Fibroblast of lung (primary cell): ENCODE measurements at places on chromosomes 7 and 10.

DNA sequence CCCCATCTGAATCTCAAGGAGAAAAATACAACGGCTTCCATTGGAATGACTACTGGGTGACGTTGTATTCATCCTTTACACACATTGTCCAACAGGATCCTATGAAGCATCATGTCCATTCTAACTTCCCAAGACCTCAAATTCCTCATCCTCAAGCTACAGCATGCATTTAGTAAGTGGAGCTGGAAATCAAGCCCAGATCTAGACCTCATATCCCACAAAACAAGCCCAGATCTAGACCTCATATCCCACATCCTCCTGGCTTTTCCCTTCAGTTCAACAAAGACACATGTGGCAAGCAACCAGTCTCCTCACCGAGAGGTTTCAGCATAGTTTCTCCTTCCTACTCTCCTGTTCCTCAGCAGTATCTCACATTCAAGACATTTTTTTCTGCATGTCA lies 12.2 kb downstream of the IGF2BP3 start:
- no peak for DNase-seq

- no peak for DNase-seq
Measured at GRCh38 chr7:92761391-92762097, 74.8 kb downstream of the CDK6 start.

DNA sequence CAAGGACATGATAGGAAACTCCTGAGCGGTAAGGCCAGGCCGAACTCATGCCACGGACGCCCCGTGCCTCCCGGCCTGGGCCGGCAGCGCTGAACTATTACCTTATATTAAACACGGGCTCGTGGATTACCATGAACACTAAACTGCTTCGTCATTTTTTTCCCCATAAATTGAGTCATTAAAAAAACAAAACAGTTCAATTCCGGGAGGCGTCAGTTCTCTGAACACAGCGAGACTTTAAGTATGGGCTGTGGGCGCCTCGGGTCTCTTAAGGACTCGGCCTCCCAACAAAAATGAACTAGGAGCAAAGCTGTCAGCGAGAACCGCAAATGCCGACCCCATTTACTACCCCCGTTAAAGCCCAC lies 519 bp downstream of the PITRM1 start:
- peak; percentile 76 for DNase-seq

DNA sequence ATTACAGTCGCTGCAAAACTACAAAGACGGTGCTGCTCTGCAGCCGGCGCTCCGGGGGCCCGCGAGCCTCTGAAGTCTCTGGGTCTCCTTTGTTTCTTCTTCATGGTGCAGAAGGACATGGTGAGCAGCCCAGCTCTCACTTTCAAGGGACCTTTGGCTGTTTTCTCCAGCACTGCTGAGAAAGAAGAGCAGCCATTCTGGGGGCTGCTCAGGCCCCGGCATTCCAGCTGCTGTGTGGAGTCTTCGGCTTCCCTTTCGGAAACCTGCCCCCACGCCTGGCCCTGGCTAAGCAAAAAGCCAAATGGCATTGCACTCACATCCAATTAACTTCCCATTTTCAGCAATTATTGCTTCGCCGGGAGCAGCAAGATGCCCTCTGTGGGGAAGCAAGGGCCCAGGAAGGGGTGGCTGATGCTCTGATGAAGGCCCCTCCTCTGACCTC lies 555.7 kb downstream of the PTPRN2 start:
- DNase-seq = no peak

DNA sequence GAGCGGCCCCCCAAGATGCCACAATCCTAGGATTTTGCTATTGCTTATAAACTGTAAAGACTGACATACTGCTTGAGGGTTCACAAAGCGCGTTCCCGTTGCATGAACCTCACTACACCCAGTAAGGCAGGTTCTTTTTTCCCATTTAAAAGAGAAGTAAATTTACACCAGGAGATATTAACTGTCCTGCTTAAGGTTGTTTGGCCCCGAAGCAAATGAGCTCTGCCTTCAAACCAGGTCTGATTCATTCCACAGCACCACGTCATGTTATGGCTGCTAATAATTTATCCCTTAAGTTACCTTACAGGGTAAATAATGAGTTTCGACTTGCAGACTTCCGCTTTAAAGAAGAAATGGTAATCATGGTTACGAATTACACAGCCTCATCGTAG lies 559 bp upstream of the FKBP14 start:
- DNase-seq = peak; percentile 76

DNA sequence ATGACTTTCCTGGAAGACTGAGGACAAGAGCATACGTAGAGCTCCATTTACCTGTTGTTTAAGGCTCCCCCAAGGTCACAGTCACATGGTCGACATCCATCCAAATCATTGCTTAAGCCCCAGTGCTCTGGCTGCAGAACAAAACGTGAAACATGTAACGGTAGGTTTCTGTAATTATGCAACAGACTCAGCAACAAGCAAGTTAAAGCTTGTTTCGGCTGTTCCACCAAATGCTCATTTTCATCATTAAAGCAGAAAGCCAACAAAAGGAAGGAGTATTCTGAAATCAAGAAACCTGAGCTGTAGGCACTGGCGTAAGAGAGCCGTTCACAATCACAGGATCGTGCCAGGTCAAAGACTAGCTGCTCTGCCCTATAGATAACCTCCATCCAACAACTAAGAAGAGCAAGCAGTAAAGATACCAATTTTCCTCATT lies 30.0 kb downstream of the LAMB1 start:
- DNase-seq = peak; percentile 51

GRCh38 chr7:35718047-35718446 lies 23.1 kb upstream of the HERPUD2 start:
- no peak for DNase-seq

DNA sequence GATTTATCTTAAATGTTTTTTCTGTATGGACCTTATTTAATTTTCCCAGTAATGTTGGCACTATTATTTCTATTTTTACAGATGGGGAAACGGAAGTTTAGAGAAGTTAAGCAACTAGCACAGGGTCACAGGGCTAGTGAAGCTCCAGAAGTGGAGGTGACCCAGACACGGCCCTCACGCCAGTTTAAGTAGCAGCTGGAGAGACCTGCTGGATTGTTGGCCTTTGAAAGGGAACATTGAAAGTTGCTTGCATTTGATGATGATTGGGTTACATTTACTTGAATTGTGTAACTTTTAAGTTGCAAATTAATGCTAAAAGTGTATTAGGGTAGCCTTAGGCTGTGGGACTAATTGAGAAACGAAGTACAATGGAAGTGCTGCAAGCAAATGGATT lies 25.6 kb downstream of the CDK14 start:
- no peak for DNase-seq

GRCh38 chr7:33539198-33539597 lies 366.1 kb upstream of the BMPER start:
- no peak for DNase-seq

GRCh38 chr10:11381023-11381422 lies 230.4 kb downstream of the USP6NL start:
- DNase-seq = no peak

DNA sequence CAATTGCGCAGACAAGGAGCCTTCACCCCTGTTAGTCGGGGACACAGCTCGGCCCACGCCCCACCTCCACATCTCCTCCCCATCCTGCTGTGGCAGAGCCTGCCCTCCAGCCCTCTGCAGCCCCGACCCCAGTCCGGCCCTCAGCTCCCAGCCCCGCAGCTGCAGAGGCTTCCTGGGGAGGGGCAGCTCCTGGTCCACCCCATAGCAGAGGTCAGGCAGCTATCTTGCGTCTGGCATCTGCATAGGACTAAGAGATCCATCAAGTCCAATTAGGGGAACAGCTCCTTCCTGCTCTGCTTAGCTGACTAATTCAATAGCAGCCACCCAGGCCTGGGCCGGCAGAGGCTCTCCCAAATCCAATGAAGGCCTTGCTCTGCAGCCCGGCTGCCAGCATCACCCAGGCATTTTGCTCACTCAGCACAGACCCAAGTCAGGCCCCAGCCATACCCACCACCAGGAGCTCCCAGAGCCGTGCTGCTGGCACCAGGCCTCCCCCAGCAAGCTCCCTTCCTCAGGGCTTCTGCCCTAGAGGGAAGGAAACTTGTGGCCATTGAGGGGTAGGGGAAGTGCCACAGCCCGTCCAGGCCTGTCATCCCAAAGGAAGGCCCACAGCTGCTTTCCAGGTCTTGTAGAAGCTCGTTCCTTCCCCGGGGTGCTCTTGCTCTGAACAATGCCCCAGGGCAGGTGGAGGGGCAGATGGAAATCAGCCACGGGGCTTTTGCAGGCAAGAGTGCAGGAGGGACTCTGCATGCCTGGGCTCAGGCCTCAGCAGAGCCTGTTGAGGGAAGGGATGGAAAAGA lies 106.2 kb upstream of the RET start:
- no peak for DNase-seq

GRCh38 chr10:14782691-14783363 lies 8.1 kb upstream of the FAM107B start:
- peak; percentile 2 for DNase-seq

GRCh38 chr10:59387951-59388670 lies 25.8 kb upstream of the FAM13C start:
- DNase-seq = peak; percentile 96

DNA sequence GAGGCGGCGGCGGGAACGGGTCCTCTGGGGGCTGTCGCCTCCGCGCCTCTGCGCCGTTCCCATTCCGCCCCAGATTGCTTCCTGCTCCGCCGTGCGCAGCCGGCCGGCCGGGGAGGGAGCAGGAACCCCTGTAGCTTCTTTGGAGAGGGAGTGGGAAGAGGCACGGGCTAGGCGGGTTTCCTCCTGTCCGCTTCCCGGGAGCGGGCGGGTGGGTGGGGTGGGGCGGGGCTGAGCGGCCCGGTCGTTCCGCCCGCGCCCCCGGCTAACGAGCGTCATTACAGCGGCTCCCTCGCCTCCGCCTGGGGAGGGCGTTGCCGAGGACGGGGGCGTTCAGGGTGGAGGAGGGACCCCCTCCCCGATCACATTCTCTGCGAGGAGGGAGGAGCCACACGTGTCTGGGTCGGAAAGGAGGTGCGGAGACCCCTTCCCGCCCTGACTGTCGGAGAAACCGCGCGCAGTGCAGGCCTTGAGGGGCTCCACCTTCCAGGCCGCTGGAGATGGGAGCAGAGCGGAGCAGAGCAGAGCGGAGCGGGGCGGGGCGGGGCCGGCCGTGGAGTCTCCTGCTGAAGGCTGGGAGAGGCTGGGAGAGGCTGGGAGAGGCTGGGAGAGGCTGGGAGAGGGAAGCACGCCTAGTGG lies 39.7 kb downstream of the AGAP3 start:
- DNase-seq = peak; percentile 15

DNA sequence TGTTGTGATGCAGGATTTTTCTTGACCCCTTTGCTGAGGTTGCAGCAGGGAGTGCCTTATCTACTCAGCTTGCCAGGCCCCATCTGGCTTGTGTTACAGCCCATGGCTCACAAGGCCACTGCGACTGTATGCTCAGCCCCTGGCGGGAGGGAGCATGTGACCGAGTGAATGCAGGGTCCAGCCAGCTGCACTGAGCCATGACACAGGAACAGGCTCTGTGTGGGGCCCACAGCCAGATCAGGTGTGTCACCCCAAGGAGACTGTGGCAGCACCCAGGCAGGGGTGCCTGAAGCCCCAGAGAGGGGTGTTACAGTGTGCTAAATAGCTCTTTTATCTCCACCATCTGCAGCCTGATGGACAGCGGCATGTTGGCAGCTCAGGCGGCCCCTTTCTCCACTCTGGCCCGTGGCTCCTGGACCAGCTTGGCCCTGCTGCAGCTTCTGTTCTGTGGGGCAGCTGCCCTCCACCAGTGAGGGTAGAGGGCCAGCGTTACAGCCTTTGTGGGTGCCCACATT lies 2.6 kb upstream of the PCBD1 start:
- DNase-seq = no peak

DNA sequence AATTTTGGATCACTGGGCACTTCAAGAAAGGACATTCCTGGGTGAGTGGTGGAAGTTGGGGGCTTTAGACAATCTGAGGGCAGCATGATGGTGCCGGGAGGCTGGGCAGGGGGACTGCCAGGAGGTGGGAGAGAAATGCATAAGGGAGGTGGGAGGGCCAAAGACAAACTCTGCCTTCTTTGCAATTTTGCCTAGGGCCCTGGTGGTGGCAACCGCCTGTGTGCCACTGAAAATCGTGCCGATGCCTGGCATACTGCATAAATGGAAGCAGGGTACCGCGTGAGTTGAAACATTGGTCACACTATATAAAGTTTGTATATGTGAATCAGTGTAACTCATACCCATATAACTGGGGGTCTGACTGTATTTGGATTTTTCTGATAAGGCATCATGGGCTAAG lies 3.3 kb downstream of the LUC7L2 start:
- no peak for DNase-seq

- no peak for DNase-seq
Measured at GRCh38 chr10:33321516-33321915, 13.0 kb downstream of the NRP1 start.

- DNase-seq = peak; percentile 90
Measured at GRCh38 chr10:126459878-126460481, 71.7 kb upstream of the ADAM12 start.

- no peak for DNase-seq
Measured at GRCh38 chr7:121985476-121986030, 112.6 kb downstream of the PTPRZ1 start.

DNA sequence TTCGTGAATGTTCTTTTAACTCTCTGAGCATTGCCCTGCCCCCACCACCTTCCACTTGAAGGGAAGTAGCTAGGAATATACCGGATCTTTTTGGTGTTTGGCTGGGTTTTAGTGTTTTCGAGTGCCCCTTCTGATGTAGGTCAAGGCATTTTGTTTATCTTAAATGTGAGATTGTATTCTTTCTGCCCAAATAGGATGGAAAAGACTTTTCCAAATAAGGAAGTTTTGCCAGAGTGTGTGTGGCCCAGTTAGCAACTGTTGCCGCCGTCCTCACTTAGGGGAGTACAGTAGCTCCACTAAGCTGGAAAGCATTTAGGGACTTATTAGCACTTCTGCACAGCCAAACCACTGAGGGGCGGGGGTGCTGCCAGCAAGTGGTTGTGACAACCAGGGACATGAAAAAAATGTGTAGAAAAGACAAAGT lies 29.8 kb upstream of the VCL start:
- DNase-seq = peak; percentile 50

- DNase-seq = no peak
Measured at GRCh38 chr7:112176241-112176640, 30.0 kb downstream of the DOCK4 start.

GRCh38 chr10:62978482-62978881 lies 154.6 kb upstream of the NRBF2 start:
- peak; percentile 88 for DNase-seq

DNA sequence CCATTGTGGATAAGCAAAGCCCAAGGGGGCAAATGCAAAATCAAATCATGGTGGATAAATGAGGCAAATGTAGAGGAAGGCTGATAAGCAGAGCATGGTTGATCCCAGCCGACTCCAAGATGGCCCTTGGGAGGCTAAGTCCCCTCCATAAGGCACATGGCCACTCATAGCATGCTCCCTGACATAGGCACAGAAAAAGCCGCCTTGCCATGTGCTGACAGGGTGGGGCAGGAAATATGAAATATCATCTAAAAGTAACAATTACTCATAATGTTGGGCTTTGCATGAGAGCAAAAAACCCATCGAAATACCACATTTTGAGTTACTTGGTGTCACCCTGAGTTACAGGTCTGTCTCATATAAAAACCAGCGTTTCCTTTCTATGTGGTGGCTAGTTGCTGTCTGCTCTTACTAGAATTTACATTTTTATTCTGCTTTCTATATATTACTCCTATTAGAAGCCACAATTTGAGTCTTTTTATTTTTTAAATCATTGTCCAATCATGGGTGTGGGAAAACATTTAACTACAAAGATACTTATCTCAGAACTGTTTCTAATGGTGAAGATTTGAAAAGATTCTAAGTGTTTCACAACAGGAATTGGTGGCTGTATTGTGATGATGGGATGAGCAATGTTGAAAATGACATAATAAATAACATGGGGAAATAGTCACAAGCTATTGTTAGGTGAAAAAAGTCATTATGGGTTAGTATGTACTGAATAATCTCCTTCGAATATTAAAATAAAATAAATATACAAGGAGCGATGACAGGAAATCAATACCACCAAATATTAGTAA lies 102.7 kb downstream of the CUBN start:
- peak; percentile 60 for DNase-seq
